Stimulated activated CD8-positive, alpha-beta memory T cell treated with anti-CD3 and anti-CD28 coated beads, Interleukin-4, amount 100 ng/mL, for 4 hours (primary cell): ENCODE measurements at places on chromosomes 1 and 21.

DNA sequence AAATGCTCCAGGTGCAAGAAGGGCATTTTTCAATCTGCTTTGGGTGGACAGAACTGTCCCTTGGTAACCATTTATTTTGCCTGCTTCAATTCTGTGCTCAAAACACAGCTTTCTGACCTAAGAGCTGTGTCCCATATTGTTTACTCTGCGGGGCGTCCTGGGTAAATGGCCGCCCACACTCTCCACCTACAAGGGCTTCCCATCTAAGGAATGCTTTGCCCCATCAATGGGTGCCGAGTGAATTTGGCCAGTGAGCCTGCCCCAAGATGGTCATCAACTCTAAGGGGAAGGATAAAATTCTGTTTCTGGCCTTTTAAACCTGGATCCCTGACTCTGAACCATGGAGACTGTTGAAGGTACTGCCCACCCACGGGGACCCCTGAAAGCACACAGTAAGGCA lies 55.5 kb upstream of the FAM89A start:
- no peak for DNase-seq

- no peak for DNase-seq
These were observed 908 bp upstream of the ELK4 start for GRCh38 chr1:205632669-205633169.

- no peak for DNase-seq
These were observed 207.5 kb upstream of the JUN start for GRCh38 chr1:58991305-58991704.

DNA sequence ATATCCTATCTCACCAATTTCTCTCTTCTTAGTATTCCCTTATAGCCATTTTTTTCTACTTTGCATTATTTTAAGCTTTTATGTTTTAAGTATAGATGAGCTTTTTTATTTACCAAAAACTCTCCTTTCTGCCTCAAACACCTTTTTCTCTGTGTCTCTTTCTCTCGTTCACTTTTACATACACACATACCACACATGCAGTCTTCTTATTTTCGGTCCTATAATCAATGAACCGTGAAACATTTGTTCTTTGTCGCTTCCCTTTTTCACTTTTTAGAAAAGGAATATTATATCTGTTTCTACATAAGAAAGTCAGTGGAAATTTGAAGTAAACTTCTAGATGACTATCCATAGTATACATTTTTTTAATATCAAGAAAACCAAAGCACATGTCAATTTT lies 183.2 kb downstream of the MRPL39 start:
- DNase-seq = no peak

DNA sequence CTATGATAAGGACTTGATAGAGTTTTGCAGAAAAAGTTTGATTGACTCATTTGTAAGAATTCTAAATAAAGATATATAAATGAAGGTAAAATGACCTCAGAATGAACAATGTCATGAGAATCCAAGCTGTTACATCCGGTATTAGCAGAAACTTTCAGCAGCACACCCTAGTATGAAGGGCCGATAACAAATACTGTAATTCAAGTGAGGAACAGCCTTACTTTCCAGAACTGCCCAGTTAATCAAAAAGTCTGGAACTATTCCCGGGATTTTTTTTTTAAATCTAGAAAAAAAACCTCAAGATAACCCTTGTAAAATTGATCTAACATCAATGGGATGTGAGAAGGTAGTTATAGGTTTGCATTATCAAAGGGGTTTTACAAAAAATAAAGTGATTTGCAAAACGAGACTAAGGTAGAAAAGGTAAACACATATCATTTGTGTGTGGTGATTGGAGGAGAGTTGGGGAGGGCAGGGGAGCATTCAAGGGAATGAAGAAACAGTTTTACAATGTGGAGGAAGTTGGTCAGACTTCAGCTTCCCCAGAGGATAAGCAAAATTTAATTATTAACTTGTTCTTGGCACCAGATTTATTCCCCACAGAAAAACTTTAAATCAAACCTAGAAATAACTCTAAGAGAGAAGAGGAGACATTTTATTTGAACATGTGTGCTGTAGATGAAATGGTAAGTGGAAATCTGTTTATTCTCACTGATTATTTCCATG lies 75.9 kb upstream of the VCAM1 start:
- no peak for DNase-seq

DNA sequence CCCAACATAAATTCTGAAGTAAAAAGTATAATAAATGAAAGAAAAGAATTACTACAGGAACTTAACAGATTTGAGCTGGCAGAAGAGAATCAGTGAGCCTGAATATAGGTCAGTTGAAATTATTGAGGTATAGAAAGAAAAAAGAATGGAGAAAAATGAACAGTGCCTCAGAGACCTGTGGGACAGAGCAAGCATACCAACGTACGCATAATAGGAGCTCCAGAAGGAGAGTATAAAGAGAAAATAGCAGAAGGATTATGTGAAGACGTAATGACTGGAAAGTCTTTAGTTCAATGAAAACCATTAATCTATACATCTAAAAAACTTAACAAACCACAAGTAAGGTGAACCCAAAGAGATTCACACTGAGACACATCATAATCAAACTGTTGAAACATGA lies 261.8 kb downstream of the DYRK1A start:
- DNase-seq = no peak

DNA sequence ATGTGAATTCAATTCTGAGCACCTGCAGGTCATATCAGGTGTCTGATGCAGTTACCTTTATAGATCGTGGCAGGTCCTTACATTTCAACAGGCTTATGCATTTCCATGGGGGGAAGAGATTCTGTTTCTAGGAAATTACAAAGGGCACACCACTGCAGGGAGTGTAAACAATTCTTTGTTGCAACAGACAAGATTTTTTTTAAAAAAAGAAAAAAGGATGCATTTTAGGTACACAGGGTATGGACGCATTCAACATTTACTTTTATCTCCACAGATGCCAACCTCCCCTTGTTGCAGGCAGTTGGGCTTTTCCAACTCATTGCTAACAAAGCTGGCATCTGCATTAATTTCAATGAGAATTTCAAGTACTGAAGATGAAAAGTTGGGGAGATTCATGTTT lies 13.5 kb upstream of the TEKT2 start:
- no peak for DNase-seq

GRCh38 chr1:155420788-155421187 lies 100.1 kb downstream of the RUSC1 start:
- DNase-seq = no peak

DNA sequence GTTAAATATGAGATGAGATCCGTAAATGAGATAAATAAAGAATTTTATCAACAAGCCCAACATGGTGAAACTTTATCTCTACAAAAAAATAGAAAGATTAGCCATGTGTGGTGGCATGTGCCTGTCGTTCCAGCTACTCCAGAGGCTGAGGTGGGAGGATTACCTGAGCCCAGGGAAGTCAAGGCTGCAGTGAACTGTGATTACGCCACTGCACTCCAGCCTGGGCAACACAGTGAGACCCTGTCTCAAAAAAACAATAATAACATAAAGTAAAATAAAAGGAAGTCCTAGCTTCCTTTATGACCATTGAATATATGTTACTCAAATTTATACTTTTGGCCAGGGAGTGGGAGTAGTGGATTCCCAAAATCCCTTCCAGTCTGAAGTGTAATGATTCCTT lies 48.7 kb upstream of the TEKT2 start:
- DNase-seq = no peak

- DNase-seq = no peak
These were observed 388.0 kb downstream of the PLPP3 start for GRCh38 chr1:56191369-56191768.

- DNase-seq = no peak
These were observed 34.7 kb downstream of the B3GALT5 start for GRCh38 chr21:39647476-39647875.

- DNase-seq = no peak
These were observed 41.2 kb downstream of the TNR start for GRCh38 chr1:175702079-175702795.

GRCh38 chr1:25110485-25110884 lies 121.8 kb downstream of the SYF2 start:
- no peak for DNase-seq

DNA sequence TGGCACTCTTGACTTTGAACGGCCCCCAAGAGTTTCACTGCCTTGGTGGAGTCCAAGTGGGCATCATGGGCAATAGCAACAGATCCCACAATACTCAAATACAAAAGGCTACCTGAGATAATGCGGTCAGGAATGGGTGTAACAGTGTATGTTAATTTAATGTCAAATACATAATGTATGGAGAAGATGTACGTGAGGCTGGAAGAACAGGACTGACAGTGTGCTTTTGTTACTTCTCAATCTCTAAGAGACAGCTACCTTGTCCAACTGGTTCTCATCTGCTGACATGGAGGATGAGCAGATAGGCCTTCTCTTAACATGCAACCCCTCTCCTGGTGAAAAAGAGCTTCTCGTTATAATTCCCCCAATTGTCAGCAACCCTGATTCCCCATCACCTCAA lies 167.2 kb downstream of the APP start:
- DNase-seq = no peak

GRCh38 chr1:55605155-55605554 lies 390.0 kb upstream of the USP24 start:
- DNase-seq = no peak

DNA sequence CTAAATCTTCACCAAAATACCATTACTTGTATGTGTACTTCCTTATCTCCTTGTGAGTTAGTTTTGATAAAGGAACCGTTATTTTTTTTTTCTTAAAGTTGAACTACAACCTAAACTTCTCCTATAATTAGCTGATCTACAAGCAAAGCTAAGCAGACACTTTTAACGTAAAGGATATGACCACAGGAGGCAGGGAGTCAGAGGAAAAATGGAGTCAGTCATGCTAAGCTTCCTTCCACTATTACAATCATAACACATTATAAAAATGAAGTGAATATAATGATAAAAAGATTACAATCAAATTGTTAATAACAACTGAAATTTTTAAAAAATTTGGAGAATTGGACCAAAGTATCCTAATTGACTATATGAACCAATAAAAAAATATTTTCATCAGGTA lies 892.6 kb downstream of the KCNT2 start:
- DNase-seq = no peak

DNA sequence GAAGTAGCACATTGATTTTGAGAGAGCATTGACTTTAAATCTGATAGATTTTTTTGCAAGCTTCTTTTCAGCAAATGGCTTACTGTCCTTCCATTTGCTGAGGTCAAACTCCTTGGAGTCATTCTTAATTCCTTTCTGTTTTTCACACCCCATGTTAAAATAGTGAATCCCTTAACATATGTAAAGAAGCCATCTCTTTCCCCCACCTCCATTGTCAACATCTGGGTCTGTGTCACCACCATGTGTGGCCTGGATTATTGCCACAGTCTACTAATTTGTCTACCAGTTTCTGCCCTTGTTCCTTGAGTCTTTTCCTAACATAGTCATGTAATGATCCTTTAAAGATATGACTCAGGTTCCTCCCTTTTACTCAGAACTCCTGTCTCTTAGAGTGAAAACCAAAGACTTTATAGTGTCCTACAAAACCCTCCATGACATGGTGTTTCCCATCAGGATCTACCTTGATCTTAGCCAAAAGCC lies 104.7 kb downstream of the ST6GALNAC3 start:
- DNase-seq = no peak

GRCh38 chr1:180912801-180913565 lies at the start of gene KIAA1614:
Gene KIAA1614, plus strand, starts transcription at chr1:180912897. Its CDS starts 347 bp downstream, at chr1:180913244.
- DNase-seq = no peak

DNA sequence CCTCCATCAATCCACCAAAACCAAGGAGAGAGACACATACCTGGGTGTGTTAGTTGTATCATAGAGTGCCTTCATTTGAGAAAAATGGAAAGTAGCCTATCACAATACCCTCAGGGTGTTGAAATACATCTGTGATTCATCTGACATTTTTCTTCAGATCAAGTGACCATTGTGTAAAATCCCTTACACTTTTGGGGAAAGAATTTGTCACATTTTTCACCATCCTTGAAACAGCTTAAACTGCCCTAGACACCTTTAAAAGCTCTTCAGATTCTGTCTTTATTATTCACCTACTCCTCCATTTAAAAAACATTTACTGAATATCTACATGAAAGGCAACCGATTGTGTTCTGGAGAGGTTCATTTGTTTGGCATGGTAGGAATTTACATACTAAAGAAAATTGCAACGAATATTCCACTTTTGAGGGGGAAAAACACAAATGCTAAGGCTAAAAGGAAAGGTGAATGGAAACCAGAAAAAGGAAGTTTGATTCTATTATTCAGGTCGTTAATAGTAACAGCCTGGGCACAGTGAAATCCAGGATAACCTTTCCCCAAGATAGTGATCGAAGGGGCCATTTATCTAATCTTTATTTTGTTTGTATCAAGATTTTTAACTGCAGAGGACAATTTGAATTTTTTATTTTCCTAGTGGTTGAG lies 70.4 kb upstream of the SAMSN1 start:
- no peak for DNase-seq

DNA sequence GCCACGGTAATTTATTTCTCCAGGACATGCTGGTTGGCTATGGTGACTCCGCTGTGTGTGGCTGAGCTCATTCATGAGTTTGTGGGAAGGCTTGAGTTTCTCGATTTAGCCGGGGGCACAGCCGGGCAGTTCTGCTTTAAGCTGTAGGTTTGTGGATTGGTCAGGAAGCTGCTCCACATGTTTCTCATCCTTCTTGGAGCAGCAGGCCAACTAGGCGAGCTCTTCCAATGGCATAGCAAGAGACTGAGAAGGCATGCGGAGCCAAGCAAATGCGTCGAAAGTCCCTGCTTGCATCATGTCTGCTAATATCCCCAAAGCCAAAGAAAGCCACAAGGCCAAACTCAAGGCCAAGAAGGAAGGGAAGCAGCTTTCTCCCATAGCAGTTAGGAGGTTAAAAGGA lies 71.6 kb upstream of the GREM2 start:
- DNase-seq = no peak

- DNase-seq = no peak
These were observed 382.5 kb upstream of the VAMP3 start for GRCh38 chr1:7388488-7389185.

- DNase-seq = no peak
These were observed 286.4 kb downstream of the PTBP2 start for GRCh38 chr1:97007840-97008604.

GRCh38 chr1:39110325-39110851 lies 84.2 kb downstream of the NDUFS5 start:
- DNase-seq = no peak

DNA sequence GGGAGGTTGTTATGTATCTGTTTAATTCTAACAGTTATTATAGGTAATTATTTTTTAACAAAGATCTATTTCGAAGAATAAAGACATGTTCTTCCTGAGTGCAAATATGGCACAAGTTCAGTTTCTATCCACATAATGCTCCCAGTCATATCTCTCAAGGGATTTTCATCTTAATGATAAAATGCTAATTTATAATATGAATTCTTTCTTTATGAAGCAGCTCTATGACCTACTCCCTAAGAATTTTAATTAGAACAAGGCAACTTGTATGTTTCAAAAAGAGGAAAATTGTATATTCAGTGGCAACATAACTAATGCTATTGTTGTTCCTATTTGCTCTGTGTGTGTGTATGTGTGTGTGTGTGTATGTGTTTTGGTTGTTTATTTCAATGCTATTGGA lies 1222.1 kb upstream of the NCAM2 start:
- DNase-seq = no peak

GRCh38 chr1:19036041-19036812 lies 79.8 kb upstream of the IFFO2 start:
- no peak for DNase-seq
